Activated CD8-positive, alpha-beta memory T cell treated with anti-CD3 and anti-CD28 coated beads for 24 hours (primary cell): ENCODE measurements at places on chromosomes 7 and 10.

DNA sequence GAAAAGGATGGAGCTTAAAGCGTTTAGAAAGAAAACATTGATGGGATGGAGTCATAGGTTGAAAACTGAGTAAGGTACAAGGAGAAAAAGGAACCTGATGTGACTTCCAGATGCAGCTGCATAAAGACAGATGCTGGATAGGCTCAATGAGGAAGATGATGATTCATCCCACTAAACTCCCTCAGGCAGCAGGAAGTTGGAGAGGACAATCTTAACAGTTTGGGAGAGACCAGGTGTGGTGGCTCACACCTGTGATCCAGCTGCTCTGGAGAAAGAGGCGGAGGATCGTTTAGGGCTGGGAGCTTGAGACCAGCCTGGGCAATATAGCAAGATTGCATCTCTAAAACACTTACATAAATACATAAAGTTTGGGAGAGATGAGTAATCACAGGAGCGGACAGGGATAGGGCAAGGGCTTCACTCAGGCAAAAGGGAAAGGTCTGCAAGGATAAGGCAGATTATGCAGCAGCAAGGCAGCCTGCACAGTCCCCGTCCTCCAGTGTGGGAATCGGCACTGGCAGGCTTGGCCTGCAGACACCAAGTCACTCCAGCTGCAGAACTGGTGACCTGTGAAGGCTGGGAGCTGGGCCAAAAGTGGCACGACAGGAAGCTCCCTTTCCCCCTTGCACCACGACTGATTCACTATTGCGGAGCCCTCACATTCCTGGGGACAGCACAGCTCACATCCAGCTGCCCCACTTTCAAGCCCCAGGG, 438.5 kb downstream of the GRID1 start:
- DNase-seq: no peak

DNA sequence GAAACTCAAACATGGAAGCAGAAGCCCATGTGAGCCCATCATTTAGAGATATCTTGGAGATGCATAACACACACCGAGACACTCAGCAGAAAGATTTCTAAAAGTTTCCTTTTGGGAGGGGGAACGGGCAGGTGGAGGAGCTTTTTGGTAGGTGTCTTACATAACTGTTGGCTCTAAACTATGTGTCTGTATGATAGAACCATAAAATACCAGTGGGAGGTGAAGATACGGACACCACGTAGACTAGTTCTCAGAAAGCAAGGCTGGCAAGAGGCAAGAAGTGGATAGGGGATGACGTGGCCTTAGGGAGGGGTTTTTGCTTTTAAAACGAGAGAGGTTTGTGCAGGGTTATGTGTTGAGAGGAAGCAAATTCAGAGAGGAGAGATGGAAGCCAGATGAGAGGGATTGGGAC, 36.5 kb downstream of the IL15RA start:
- DNase-seq: no peak

- no peak for DNase-seq
Observed at GRCh38 chr7:77331938-77332695, 84.0 kb downstream of the GSAP start.

- DNase-seq: no peak
Observed at GRCh38 chr10:4343873-4344272, 482.1 kb upstream of the AKR1E2 start.

GRCh38 chr7:16171928-16172327, 249.4 kb downstream of the CRPPA start:
- no peak for DNase-seq

GRCh38 chr7:2986561-2986960, 57.1 kb downstream of the CARD11 start:
- DNase-seq: no peak

DNA sequence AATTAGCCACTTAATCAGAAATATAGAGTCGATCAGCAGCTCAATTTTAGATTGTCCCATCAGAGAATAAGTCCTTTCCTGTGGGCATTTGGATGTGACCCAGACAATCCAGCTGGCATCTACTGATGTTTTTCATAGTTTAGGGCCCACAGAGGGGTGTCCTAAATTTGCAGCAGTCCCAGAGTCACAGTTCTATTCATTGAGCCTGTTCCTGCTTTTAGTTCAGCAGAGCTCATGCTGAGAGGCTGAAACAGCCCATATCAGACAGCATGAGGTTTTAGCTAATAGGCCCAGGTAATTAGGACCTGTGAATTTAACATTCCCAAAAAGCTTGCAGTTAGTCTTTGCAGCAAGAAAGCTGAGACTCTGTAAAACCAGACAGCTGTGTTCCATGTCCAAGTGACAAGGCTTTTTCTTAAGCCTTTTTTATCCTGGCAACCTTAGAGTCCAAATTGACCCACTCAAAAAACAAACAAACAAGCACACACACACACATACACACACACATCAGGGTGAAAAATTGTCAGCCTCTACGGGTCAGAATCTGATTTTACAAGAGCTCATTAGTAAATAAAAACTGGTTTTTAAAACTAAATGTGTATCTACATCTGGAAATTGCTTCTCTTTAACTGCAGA, 33.7 kb downstream of the ANKIB1 start:
- no peak for DNase-seq
